ENCODE measurements at places on chromosomes 16 and 17. TPM values are rescaled to one million over a fixed set of nuclear protein-coding genes. Genes with fewer than 3 reads are reported as not detected.

ABCC12 gene
- total RNA-seq: not detected

CES5A gene
- not detected for total RNA-seq

BCL7C gene
- 28.8 TPM for total RNA-seq

TMEM88 gene
- total RNA-seq: 0.96 TPM

ARL6IP1 gene
- 230 TPM for total RNA-seq

DHRS7C gene
- total RNA-seq: not detected

CDRT15L2 gene
- total RNA-seq: not detected

LITAFD gene
- total RNA-seq: not detected

ALOX15B gene
- 53.3 TPM for total RNA-seq

DUS2 gene
- 19.8 TPM for total RNA-seq

UBTF gene
- 28.6 TPM for total RNA-seq

Data from tracheal epithelial cell (primary cell).